AG10803 (cell line): ENCODE measurements at places on chromosomes 4 and X.

- DNase-seq, result no peak
Observed at GRCh38 chr4:94339779-94340178, 2.9 kb downstream of the HPGDS start.

- DNase-seq, result peak; percentile 18
Observed at GRCh38 chrX:129534816-129535578, 5.1 kb upstream of the OCRL start.

DNA sequence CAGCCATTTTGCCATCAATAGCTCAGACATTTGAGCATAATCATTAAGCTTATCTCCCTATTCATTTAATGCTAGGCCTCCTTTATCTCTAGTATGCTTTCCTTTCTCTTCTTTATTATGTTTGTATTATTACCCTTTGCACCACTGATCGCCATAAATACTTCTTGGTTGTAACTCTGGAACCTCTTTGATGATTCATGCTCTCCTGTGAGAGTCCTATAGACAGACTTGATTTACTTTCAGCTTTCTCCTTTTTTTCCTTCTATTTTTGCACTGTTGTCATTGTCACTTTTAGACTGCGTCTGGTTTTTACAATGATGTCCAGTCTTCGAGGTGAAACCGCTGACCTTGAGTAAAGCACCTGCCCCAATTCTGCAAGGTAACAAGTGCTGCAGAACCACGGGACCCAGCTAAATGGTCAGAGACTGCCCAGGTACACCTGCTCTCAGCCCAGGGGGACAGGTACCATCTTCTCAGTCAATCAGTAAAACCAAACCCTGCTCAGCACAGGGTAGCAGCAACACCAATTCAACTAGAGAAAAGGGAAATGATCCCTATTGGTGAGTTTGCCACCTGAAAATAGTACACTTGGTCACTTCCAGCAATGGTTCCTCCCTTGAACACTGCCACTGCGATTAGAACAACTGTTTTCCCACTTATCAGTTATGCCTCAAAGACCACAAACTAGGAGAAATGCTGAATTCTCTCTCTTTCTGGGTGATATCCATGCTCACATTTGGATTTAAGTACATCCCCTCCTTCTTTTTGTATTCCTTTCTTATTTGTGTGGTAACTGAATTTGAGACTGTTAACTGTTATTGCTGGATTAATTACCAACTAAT, 125.1 kb downstream of the MAML3 start:
- DNase-seq, result no peak

- DNase-seq, result no peak
Observed at GRCh38 chr4:123846561-123846960, 450.0 kb downstream of the SPRY1 start.

- no peak for DNase-seq
Observed at GRCh38 chr4:89184407-89184806, 73.1 kb downstream of the TIGD2 start.

DNA sequence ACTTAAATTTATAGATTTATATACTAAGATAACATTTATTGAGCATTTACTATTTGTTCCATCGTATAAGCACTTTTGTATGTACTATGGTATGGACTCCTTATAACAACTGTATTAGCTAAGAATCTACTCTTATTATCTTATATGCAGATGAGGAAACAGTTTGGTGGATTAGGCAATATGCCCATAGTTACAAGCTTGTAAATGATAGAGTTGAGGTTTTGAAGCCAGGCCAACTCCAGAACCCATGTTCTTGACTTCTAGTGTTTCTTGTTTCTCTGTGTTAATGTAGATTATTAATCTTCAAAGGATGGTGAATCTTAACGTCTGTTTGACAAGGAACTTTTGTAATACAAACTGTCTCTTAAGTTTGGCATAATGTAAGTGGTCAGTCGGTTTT, 71.3 kb downstream of the STIM2 start:
- peak; percentile 5 for DNase-seq

GRCh38 chr4:176794151-176794550, 1.4 kb upstream of the VEGFC start:
- peak; percentile 95 for DNase-seq

GRCh38 chr4:180799798-180800197, 1443.4 kb upstream of the TENM3 start:
- DNase-seq, result no peak

GRCh38 chrX:148416142-148416541, 84.3 kb upstream of the AFF2 start:
- no peak for DNase-seq

GRCh38 chrX:24271262-24271661, 42.6 kb downstream of the SUPT20HL2 start:
- DNase-seq, result no peak

- no peak for DNase-seq
Observed at GRCh38 chr4:156609421-156609820, 362.2 kb downstream of the PDGFC start.

GRCh38 chr4:15992167-15992485, 29.2 kb upstream of the FGFBP2 start:
- no peak for DNase-seq

DNA sequence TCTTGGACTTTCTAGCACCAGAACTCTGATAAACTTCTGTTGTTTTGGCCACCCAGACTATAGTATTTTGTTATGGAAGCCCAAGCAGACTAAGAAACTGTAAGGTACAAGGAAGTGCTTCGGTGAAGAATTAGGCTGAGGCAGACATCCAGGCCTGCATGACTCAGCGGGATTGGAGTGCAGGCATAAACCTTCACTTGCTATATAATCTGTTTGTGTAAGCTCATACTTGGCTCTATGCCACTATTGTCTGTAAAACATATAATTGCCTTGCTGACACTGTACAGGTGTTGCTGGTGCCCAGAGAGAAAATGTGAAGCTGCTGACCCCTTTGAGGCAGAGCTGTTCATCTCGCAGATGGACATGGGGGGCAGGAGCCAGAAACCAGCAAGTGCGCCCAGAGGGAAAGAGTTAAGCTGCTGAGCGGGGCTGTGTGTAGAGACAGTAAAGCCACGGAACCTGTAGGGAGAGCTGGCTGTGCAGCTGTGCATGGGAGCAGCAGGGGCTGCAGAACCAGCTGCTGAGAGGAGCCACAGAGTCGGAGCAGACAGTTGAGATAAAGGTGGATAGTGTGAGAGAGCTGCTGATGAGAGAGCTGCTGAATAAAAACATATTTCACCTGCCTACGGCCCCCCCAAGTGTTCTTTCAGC, 96.2 kb downstream of the RBM46 start:
- peak; percentile 5 for DNase-seq

GRCh38 chr4:27017623-27018022, 157.0 kb downstream of the STIM2 start:
- DNase-seq, result no peak

GRCh38 chr4:138003248-138003647, 238.9 kb downstream of the SLC7A11 start:
- peak; percentile 51 for DNase-seq

GRCh38 chr4:63275491-63275890, 1133.8 kb downstream of the TECRL start:
- DNase-seq, result no peak

DNA sequence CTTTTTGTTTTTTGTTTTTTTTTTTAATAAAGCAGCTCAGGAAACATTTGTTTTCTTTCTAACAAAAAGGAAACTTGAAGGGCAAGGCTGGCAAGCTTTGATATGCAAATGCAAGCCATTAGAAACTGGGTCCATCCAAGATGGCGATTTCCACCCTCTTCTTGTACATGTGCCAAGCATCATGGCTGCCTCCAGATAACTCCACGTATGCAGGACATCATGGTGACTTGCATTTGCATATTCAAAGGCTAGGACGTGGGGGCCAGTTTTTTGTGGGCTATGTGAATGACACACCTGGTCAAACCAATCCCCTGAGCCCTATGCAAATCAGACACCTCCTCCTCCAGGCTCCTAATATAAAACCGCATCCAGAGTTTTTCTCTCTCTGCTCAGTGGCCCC, 692.6 kb downstream of the FAM133A start:
- no peak for DNase-seq

DNA sequence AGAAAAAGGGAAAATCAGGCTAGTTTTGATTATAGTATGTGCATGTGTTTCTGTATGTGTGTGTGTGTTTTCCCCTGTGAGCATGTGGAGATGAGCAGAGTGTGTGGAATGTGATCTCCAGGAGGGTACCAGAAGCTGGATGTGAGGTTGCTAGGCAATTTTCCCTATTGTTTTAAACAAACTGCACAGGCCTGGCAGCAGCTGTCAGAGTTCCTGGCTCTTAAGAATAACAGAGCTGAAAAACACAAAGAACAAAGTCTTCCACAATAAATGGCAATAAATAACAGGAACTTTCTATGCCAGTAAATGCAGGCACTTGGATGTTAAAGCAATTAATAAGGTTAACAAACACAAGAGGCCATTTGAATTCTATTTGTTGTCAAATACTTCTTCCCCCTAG, 344.6 kb upstream of the CTSO start:
- DNase-seq, result peak; percentile 99

GRCh38 chr4:51906167-51906958, 63.4 kb downstream of the DCUN1D4 start:
- no peak for DNase-seq

DNA sequence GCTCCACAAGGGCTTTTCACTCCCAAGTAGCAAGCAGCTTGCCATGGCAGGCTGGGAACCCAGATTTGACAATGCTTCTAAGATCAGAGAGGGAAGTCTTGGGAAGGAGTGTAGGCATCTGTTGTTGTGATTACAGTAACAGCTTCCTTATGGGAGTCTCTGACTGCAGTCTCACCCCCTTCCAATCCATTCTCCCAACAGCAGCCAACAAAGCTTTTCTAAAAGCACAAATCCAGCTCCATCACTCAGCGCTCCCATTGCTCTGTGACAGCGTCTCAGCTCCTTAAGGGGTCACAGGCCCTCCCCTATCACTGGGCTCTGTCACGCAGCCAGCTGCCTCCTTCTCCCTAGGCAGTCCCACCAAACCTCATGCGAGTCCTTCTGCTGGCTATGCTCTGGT, 7.1 kb downstream of the IGFBP7 start:
- DNase-seq, result peak; percentile 60

DNA sequence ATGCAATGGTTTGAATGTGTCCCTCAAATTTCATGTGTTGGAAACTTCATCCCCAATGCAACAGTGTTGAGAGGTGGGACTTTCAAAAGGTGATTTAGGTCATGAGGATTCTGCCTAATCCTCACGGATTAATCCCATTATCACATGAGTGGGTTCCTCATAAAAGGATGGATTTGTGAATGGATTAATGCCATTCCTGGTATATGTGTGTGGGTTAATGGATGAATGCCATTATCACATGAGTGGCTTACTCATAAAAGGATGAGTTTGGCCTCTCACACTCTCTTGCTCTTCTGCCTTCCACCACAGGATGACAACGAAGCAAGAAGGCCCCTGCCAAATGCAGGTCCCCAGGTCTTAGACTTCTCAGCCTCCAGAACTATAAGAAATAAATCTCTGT, 30.5 kb upstream of the NEUROG2 start:
- DNase-seq, result no peak

DNA sequence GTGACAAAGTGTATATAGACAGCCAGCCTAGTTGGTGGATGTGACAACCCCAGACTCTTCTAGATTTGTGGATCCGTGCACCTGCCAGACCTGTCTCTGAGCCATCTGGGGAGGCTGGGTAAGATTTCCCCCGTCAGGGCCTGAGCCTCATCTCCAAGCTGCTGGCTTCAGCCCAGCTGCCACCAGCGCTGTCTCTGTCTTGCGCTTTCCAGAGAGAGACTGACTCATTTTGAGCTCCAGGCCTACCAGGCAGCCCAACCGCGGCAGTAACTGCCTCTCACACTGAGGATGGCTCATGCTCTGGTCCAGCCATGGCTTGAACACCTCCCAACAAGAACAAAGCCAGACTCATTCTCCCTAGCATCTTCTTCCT, 26.4 kb downstream of the NOP14 start:
- peak; percentile 50 for DNase-seq

GRCh38 chr4:73895201-73896175, 26.3 kb downstream of the CXCL1 start:
- no peak for DNase-seq

DNA sequence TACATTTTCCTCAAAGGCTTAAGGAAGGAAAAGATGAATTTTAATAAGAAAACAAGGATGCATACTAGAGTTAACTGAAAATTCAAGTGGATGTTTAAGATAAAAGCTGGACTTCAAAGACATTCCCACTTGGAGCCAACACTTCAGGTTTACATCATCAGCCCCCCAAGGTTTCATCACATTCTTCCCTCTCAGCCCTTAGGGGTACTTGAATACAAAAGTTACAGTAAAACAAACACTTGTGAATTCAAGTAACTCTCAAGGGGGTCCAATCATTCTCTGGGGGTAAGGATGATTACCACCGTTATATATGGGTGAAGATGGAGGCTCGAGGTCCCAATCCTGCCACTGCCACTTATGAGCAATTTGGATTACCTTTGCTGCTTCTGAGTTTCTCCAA, 36.1 kb downstream of the STARD8 start:
- no peak for DNase-seq

GRCh38 chr4:156598138-156598681, 373.4 kb downstream of the PDGFC start:
- no peak for DNase-seq

DNA sequence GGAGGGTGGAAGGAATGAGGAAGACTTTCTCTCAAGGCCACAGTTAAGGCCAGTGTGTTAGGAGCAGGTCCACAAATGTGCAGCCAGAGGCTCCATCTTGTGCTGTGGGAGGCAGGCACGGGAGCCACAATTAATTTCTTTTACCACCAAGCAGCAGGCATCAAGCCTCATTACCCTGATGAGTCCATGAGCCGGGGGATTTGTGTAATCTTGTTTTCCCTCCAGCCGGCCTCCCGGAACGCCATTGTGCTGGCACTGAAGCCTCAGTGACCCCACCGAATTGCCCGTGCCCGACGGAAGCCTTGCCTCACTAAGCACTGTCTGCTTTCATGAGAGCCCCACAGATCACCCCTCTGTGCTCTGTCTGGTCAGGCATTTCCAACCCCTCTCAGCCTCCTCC, 154.7 kb upstream of the STX18 start:
- DNase-seq, result no peak

- no peak for DNase-seq
Observed at GRCh38 chr4:133801883-133802282, 399.7 kb downstream of the PABPC4L start.

DNA sequence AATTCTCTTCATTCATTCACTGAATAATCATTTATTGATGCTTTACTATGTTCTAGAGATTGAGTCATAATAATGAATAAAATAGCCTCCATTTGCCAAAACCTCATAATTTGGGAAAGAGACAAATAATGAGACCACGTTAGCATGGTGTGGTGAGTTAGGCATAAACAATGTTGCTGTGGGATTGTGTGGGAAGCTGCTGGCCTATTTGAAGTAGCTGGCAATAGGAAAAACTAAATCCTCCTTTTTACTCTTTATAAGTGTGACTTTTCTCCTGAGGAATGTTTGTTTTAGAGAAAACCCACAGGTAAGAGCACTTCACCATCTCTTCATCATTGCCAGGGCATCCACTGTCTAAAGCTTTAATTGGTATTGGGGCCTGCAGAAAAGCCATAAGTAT, 95.3 kb downstream of the AREG start:
- peak; percentile 73 for DNase-seq

DNA sequence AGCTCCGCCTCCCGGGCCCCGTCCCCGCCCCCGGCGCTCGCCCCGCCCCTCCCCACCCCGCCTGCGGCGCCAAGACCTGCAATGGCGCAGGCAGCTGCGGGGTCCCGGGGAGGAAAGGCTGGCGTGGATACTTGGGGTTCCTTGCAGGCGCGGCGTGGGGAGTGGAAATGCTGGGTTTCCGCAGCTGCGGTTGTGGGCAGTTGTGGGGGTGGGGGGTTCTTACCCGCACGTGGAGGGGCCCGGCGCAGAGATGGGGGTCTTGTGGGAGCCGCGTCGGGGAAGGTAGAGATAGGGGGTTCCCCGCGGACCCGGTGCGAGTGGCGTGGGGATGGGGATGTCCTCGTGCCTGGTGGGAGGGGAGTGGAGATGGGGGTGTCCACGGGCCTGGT, 680 bp upstream of the ASMTL start:
- no peak for DNase-seq

GRCh38 chrX:21658746-21659145, 616 bp upstream of the KLHL34 start:
- DNase-seq, result no peak
